ENCODE measurements at places on chromosomes 13 and 19.

DNA sequence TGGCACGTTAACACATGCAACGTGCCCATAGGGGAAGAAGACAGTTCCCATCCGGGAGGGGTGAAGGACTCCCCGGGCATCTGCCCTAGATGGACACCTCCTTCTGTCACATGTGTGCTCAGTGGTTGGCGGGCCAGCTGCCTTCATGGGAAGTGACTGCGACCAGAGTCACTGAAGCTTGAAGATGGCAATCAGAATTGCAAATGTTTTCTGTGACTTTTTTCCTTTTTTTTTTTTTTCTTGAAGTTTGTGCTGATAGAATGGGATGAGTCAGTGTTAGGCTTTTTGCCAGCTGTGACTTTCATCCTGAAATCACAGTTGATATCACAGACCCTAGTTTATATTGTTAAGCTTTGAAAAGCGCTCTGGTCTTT lies 109.2 kb upstream of the MCF2L start:
- no peak for DNase-seq

DNA sequence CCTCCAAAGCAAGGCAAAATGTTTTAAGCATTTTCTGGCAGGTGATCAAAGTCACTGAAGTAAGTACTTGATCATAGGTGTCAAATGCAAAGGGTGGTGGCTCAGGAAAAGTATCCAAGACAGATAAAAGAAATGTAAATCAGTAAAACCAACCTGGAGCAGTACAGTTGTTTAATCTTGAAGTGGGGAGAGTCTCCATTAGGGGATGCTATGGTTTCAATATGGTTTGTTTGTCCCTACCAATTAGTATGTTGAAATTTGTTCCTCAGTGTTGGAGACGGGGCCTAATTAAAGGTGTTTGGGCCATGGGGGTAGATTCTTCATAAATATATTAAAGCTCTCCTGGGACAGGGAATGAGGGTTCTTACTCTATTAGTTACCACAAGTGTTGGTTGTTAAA lies 1781.7 kb upstream of the PRR20A start:
- DNase-seq, result no peak

DNA sequence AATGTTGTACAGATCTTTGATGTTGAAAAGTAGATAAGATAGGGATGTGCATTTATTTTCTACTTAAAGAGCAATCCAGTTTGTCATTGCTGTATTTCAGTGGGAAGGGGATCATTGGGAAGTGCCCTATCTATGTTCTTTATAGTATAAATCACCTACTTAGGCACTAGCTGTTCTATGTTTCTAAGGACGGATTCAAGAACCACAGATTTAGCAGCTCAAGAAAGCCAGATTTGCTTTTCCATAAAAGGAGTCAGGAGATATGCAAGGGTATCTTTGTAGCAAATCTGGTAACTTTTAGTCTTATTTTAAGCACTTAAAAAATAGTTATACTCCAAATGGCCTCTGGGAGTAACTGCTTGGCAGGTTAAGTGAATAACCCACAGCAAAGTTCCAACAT lies 23.7 kb downstream of the DCLK1 start:
- no peak for DNase-seq

- no peak for DNase-seq
These were observed 45.5 kb upstream of the SLC7A9 start for GRCh38 chr19:32914879-32915660.

DNA sequence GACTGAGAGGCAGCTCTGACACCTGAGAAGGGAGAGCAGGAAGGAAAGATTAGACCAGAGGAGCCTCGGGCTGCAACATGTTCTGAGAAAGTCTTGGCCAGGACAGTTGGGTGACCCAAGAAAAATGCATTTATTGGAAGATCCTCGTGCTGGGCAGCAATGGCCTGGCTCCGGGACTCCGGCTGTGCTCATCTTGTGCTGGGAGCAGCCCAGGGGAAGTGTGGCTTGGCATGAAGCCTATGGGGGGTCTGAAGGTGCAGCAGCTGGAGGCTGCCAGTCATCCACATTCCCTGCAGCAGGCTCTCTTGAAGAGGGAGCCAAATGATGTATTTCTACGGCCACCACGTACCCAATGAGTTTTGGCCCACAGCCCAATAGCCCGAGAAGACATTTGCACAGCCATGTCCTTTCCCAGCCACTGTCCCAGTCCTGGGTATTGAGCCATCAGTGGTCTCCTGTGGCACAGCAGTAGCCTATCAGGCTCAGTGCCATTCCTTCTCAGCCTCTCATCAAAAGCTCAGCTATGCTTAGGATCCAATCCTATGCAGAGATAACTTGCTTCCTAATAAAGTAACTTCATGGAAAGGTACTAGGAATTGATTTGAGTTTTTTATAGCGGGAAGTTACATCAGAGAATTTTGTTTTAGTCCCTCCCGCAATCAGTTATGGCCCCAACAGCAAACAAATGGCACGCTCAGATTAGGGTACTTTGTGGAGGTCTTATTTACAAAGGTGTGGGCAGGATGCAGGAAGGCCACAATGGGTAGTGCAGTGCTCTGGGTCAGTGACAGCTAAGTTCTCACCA lies 76.0 kb upstream of the MEDAG start:
- DNase-seq, result no peak

GRCh38 chr19:39745643-39746042 lies 7.8 kb upstream of the CLC start:
- DNase-seq, result no peak

DNA sequence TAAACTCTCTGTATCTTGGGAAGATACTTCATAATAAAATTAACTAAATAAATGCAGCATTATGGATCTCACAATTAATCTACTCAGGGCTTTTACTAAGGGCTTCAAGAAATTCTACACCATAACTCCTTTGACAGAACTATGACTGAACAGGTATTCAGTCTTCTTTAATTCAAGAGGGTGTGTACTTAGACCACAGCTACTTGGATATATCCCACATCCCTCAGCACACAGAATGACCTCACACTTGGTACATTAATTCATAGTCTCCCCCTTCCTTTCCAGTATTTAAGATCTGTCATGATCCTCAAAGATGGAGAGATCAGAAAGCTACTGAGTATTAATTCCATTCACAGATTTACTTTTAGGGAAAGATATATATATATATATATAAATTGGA lies 11.6 kb downstream of the DIAPH3 start:
- no peak for DNase-seq

DNA sequence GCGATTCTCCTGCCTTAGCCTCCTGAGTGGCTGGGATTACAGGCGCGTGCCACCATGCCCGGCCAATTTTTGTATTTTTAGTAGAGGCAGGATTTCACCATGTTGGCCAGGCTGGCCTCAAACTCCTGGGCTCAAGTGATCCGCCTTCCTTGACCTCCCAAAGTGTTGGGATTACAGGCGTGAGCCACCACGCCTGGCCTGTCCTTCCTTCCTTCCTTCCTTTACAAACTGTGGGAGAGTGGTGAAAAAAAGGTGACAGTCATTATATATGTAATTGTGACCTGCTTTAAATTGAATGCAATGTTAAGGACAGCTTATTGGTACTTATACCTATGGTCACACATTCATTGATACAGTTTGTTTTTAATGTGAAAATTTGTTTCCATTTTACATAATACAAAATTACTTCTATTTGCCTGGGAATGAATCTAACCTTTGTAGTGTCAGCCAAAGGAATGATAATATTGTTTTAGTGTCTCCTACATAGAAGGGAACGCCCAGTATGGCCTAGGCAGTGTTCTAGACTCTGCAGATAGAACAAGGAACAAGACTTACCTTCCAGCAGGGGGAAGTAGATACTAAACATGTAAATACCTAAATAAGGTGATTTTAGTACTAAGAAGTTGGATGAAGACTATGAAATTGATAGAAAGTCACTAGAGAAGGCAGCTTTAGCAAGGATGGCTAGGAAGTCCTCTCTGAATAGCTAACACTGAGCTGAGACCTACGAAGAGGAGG lies 146.3 kb downstream of the GGACT start:
- no peak for DNase-seq

GRCh38 chr13:73216381-73216831 lies 157.6 kb downstream of the KLF5 start:
- no peak for DNase-seq

- no peak for DNase-seq
These were observed 63.1 kb downstream of the COG3 start for GRCh38 chr13:45527699-45528462.

DNA sequence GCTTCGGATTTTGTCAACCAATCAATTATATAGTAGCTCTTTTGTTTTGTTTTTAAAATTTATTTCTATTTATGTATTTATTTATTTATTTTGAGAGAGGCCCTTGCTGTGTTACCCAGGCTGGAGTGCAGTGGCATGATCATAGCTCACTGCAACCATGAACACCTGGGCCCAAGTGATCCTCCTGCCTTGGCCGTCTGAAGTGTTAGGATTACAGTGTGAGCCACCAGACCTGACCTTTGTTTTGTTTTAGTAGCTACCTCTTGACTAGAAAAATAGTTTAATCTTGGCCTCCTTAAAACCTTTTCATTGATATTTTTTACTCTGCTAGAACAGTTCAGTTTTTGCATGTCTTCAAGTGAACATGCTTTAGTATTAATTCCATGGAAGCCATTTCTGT lies 15.1 kb downstream of the GARRE1 start:
- DNase-seq, result no peak

DNA sequence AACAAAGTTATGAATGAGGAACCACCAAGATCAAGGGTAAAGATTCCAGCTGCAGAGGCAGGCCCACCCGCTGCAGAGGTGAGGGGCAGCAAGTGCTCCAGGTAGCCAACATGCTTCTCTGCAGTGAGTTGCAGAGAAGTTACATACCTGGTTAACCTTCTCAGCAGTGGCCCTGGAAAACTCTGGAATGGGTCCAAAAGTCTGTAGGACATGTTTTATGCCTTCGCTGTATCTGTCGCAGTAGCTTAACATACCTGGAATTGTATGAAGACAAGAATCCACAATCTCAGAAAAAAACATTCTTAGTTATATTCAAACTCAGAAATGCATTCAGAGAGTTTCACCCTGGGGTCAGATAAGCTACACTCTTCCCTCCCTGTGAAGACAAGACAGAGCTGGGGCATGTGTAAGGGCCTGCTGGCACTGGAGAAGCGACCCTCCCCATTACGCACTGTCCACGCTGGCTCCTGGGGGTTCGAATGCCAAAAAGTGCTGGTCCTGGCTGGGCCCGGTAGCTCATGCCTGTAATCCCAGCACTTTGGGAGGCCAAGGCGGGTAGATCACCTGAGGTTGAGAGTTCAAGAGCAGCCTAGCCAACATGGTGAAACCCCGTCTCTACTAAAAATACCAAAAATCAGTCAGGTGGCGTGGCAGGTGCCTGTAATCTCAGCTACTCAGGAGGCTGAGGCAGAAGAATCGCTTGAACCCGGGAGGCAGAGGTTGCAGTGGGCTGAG lies 121.0 kb downstream of the CRYL1 start:
- DNase-seq, result no peak

GRCh38 chr19:10535613-10536012 lies 8.1 kb upstream of the ATG4D start:
- no peak for DNase-seq

GRCh38 chr19:32168606-32169005 lies 176.8 kb upstream of the ZNF507 start:
- DNase-seq, result no peak

- DNase-seq, result no peak
These were observed 15.4 kb upstream of the CHAMP1 start for GRCh38 chr13:114298866-114299265.

DNA sequence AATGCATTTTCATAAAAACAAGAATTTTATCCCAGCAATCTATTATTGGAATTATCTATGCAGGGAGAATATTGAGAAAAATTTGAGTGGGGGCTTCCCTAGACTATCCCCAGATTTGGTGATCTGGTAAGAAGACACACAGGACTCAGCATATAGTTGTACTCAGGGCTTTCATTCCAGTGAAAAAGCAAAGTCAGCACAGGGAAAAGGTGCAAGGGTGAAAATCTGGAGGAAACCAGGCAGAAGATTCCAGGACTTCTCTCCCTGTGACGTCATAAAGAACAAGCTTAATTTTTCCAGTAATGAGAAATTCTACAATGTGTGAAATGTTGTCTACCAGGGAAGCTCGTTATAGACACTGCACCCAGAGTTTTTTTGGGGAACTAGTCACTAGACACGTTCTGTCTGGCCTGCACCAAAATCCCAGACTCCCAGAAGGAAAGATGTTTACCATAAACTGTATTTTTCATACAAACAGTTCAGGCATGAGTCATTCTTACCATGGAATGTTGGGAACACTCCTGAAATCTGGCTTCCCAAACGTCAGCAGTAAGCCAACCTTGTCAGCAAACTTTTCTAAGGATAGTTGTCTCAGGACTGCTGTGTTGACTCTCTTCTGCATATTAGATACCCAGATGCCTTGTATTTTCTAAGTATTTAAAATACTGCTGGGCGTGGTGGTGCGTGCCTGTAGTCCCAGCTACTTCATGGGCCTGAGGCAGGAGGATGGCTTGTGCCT lies 107.4 kb downstream of the DNAJC3 start:
- DNase-seq, result no peak

DNA sequence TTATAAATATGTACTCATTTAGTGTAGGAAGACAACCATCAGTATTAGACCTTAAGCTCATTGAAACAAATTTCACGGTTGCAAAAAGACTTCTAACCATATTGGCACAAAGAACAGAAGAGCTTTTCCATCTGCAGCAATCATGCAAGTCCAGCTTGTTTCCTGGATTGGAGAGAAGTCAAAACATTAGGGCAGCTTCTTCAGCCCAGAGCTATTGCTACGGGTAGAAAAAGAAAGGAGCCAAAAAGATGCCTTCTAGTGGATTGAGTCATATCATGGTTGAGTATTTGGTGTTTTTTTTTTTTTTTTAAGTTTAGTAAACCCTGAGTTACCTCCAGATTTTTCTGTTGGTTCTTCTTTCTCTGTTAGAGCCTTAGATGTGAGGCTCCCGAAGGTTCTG lies 99.8 kb downstream of the WDFY2 start:
- DNase-seq, result no peak

DNA sequence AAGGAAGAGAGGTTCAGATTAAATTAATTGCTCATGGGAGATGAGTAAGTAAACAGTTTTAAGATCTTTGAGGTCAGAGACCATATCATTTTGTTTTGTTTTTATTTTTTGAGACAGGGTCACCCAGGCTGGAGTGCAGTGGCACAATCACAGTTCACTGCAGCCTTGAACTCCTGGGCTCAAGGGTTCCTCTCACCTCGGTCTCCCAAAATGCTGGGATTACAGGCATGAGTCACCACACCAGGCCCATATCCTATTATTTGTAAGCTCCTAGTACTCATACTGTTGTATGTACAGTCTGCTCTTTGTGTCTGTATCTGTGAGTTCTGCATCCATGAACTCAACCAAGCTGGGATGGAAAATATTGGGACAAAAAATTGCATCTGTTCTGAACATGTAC lies 6.0 kb upstream of the RASL11A start:
- DNase-seq, result no peak

DNA sequence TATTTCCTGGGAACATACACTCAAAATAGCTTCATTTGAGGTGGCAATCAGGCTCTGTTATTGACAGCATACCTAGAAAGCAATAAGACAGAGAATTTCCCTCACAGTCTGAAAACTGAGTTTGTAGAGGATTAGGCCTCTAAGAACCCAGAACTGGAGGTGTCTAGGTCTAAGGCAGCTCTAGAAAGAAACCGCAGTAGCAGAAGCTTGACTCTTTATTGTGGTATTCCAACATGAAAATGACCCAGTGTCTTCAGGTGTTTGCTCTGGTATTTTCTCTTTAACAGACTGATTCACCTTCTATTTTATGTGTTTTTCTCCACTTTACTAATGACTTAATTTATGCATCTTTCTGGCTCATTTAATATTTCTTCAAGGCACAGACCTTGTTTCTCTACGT lies 8.5 kb downstream of the COG6 start:
- no peak for DNase-seq
